ENCODE measurements at places on chromosomes 7 and 10.

- DNase-seq = no peak
These were observed 559 bp upstream of the FKBP14 start for GRCh38 chr7:30027065-30027456.

- DNase-seq = no peak
These were observed 22.7 kb downstream of the YKT6 start for GRCh38 chr7:44223362-44224079.

GRCh38 chr10:95873651-95874050, 34.1 kb upstream of the CC2D2B start:
- no peak for DNase-seq

DNA sequence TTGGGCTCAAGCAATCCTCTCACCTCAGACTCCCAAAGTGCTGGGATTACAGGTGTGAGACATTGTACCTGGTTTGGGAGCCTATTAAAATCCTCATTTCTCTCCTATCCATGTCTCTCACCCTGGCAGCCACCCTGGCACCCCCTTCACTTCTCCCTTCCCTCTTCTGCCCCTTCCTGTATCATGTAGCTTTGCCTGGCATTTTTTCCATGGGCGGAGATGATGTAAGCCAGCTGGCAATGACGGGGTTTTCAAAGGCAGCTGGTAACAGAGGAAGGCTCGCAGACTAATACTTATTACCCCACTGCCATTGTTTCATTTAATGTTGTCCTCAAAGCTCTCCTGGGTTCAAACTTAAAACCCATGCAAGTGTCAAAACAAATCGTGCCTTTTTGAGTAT, 61.9 kb downstream of the RGS10 start:
- DNase-seq = no peak

GRCh38 chr7:25595996-25596395, 367.7 kb upstream of the NPVF start:
- peak; percentile 12 for DNase-seq

GRCh38 chr7:102258749-102259107, 27.9 kb upstream of the SH2B2 start:
- DNase-seq = no peak

DNA sequence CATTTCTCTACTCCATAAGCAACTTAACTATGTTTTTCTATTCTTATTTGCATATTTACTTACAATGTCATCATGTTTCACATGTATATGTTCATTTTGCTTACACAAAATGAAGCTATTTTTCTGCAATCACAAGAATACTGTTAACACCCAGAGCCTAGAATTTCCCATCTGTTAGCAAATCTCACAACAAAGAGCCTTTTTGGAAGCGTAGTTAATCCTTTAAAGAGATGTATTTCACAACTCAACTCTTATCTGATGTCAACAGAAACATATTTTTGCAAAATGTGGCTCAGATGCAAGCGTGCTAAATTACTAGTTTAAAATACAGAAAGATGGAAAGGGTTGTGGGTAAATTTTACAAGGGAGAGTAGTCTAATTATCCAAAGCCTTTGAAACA, 110.6 kb upstream of the COL1A2 start:
- no peak for DNase-seq

DNA sequence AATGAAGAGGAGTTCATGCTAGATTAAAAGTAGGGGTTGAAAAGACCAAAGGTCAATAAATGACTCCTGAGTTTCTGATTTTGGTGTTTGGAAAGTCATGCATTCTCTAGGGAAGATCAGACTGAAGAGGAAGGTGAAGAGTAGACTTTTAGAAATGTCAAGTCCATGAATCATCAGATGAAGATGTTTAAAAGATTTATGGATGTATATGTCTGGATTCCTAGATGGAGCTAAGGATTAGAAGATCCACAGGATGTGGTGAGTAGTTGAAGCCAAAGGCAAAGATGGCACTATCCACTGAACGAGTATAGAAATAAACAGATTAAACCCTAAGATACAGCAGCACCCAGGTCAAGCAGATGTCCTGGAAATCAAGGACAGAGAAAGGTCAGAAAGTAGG, 298.5 kb downstream of the GPAM start:
- no peak for DNase-seq

DNA sequence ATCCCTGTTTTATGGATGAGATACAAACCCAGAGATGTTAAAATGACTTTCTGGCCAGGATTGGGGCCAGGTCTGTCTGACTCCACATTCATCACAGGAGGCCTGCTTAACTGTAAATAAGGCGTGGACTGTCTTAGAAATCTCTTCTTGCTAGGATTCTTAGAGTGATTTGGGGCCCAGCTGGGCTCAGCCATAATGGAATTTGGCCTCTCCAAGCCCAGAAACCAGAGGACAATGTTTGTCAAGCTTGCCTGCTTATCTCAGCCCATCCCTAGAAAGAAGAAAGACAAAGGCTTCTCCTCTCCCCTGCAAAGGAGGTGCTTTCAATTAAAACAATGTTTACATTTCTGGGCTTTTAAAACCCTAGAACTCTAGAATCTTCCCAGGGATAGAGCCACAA, 2.9 kb downstream of the HABP2 start:
- no peak for DNase-seq

- no peak for DNase-seq
These were observed 6.3 kb upstream of the RHOBTB1 start for GRCh38 chr10:60950300-60950699.

DNA sequence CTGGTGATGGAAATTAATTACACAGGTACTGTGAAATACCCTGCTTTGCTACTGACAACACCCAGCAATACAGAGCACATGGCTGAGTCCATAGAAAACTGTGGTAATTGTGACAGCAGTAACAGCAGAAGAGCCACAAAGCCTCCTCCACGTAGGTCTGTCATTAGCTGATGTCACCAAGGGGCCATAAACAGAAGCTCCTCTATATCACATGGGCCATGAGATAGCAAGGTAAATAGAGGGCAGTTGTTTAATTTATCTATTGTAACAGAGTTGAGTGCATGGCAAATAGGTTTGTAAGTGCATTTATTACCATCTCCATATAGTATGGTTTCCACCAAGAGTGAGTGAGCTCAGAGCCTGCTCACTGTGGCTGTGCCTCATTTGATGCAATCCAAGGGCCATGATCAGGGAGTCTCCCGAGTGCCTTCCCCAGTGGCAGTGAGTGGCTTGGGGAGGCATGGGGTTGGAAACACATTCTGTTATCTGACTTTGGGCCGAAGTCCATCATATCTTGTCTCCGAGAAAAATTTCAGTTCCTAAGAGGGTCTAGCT, 281.2 kb downstream of the SKAP2 start:
- DNase-seq = no peak

- DNase-seq = no peak
These were observed 19.5 kb upstream of the NOM1 start for GRCh38 chr7:156929789-156930539.

GRCh38 chr7:108138911-108139310, 8.8 kb upstream of the LAMB4 start:
- no peak for DNase-seq

- peak; percentile 53 for DNase-seq
These were observed 64.6 kb downstream of the KLF6 start for GRCh38 chr10:3720228-3721019.

Data from fibroblast of skin of left biceps (primary cell).